ENCODE measurements at places on chromosomes 11 and 22.

- DNase-seq, result no peak
These were observed 26.5 kb upstream of the ATXN10 start for GRCh38 chr22:45645150-45645525.

DNA sequence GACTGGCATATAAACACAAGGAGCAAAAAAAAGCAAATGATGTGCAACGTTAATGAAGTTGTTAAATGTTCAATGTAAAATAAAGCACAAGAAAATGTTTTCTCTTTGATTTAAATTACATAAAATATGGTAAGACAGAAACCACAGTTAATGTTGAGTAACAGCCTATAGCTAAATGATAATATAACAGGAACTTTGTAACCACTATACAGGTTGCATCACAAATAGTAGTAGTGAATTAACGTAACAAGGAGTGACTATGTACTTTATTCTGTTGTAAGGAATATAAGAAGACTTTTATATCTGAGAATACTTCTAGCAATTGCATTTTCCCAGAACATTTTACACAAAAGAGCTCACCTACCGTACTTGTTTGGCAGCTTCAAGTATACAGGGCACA, 16.9 kb downstream of the SAAL1 start:
- no peak for DNase-seq

DNA sequence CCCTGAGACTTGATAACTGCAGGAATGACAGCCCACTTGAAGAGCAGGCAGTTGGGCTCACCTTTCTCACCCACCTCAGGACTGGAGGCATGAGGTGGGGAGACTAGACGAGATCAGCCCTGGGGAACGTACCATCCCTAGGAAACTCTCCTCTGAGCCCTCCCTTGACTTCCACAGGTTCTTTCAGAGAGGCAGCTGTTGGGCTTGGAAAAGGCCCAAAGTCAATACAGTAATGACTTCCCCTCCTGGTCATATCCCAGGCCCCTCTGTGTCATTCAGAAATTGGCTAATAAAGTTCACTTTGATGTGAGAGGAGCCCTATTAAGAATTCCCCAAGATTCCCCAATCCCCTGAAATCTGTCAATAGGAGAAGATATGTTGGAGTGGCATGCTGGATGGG, 5.8 kb upstream of the NECTIN1 start:
- DNase-seq, result no peak

DNA sequence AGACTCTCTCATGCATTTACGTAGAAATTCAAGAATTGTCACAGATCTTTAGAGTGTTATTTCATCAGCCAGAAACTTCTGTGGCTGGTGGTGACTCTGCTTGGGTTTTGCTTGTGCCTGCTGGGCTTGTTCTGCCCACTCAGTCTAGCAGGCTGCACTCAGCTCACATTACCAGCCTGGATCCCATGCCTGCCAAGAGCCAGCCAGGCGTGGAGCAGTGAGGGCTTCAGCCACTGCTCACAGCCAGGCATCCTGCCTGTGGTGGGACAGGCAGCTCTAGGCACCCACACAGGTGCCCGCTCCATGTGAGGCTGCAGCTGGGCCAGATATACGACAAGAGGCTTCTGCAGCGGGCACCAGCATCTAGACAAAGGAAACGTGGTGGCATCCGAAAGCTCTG, 1213.3 kb upstream of the RAG2 start:
- no peak for DNase-seq

- DNase-seq, result no peak
These were observed 6.1 kb downstream of the ZDHHC13 start for GRCh38 chr11:19122960-19123615.

DNA sequence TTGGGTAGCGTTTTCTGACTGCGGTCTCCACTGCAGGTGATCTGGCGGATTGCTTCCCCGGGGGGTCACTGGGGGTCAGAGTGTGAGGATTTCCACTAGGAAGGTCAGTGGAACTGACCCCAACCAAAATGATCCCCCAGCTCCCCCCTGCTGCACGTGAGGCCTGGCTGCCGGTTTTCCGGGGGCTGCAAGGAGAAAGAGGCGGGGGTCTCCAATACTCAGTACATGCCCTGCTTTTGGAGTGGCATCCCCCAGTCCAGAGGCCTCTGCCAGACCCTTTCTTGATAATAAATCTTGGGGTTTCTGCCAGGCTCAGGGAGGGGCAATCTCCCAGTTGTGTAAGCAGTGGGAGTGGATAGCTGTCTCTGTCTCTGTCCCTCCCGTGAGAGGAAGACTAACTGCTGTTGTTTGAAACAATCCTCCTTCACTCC, 71.5 kb upstream of the RTL6 start:
- no peak for DNase-seq

DNA sequence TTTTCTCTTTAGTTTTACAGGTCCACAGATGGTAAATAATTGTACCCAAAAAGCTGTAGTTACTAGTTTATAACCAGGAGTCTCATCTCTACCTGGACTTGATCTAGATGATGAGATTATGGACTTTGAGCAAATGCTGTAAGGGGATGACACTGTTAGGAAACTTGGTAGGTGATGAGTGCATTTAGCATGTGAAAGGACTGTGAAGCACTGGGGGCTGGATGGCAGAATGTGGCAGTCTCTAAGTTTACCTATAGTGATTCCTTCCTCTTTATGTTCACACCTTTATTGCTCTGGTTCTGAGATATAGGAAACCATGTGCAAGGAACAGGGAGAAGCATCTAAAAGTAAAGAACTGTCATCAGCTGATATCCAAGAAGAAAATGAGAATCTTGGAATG, 230.7 kb upstream of the CHORDC1 start:
- DNase-seq, result no peak

DNA sequence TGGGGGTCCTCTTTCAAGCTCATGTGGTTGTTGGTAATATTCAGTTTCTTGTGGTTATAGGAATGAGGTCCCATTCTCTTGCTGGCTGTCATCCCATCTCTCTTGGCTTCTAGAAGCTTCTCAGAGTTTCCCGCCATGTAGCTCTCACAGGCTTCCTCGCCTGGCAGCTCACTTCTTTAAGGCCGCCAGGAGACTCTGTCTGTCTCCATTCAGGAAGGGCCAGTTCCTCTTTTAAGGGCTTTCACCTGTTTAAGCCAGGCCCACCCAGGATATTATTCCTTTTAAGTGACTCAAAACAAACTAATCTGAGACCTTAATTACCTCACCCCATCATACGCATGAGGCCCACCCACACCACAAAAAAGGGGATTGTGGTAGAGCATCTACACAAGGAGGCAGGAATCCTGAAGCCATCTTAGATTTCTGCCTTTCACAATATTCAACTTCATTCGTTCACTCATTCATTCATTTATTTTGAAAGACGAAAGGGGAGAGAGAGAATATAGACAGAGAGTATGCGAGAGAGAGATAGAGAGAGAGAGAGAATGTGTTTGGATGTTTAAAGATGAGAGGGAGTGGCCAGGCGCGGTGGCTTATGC, 42.3 kb upstream of the NECTIN1 start:
- DNase-seq, result no peak

- DNase-seq, result no peak
These were observed 2.0 kb downstream of the PRCP start for GRCh38 chr11:82898241-82898640.

DNA sequence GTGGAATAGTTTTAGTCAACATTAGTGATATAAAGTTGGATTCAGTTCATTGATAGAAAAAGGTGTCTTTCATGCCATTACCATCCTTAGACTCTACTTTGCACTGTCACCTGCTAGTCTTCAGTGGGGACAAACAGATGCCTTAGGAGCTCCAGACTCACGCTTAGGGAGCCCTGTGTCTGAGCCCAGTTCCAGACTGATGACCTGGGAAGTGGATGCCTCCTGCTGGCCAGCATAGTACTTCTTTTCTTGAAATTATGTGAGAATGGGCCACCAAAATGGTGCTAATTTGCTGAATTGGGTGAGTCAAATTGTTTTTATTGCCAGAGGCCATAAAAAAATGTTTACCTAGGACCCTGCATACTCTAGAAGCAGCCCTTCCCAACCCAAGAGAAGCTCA, 53.9 kb downstream of the NOX4 start:
- no peak for DNase-seq

DNA sequence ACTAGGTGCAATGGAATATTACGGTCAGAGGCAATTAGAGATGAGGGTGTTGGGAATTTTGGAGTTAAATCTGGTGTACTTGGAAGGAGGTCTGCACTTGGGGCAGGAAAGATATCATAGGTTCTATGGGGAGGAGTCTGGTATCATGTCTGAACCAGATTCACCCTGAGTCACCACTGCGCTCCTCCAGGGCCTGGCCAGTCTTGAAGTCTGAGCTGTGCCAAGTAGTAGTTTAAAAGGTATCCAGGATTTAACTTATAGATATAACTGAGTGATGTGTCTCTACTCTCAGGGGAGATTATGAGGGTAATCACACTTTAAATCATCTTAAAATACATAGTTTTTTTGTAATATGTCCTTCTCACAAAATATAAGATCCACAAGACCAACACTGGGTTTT, 6.6 kb downstream of the CNGA4 start:
- no peak for DNase-seq

DNA sequence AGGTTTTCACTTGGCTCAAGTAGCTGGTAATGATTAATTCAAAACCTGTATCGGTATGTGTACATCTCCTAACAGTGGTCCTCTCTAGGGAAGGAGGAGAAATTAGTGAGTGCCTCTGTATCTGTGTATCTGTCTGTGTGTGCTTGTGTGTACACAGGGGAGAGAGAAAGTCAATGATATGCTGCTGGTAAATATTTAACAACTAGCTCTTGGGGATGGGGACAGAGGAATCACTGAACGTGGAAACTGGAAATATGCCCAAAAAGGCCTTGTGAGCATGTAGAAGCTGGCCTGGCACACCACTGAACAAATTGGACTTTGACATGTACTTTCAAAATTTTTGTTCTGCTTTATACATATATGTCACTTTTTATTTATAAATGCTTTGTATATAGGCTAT, 214.0 kb upstream of the SYN3 start:
- DNase-seq, result no peak

DNA sequence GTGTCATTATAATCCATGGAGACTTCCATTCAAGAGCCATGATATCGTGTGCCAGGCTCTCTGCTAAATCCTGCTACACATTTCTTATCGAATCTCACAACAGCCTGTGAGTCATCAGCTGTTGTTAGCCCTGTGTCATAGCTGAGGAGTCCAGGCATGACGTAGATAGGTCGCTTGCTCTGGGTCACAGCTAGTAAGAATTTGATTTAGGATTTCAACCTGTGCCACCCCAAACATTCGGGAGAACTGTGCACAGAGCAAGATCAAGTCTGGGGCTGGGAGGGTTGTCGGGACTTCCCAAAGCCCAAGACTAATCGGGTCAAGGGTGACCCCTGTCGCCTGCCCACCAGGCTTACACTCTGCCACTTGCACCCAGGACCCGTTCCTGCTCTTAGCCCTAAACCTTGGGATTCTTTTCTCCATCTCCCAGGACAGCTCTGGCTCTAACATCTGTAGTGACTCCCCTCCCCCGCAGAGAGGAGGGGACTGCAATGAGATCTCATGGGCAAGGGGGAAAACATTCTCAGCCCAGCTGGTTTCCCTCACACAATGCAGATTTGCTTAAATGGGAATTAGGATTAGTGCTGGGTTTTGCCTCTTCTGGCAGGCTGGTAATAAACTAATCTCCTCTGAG, 34.3 kb downstream of the TSPAN18 start:
- no peak for DNase-seq

GRCh38 chr11:56509439-56509838, 18.3 kb upstream of the OR5M8 start:
- no peak for DNase-seq

GRCh38 chr11:116071241-116071640, 567.0 kb upstream of the CADM1 start:
- DNase-seq, result no peak

DNA sequence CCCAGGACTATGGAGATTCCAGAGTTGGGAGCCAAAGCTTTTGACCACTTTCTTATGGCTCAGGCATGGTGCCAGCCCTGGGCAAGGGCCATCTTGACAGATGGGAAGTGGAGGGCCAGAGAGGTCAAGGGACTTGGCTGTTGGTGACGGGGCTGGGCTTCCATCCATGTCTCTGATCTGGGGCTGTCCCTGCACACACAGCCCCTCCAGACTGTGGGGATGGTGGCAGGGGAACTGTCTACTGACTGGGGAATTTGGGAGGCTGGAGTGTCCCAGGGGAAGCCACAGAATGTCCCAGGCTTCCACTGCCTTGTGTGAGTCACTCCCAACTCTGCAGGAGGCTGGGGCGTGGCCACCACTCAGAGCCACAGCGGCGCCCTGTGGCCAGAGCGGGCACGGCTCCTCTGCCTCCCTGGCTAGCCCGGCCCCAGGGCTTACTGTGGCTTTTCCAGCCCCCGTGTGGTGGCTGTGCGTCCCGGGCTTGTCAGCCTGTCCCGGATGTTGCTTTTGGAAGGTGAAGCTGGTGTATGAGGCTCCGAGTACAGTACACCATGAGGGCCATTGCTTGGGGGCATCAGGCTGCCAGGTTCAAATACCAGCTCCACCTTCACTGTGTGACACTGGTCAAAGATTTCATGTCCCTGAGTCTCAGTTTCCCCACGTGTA, 19.6 kb downstream of the C22orf23 start:
- peak; percentile 84 for DNase-seq

GRCh38 chr11:45440111-45440510, 154.0 kb upstream of the SYT13 start:
- DNase-seq, result no peak
